Activated T-helper 2 cell treated with anti-CD3 and anti-CD28 coated beads, Interferon-gamma antibody, Interleukin-2, Interleukin-4, amounts not matched to agents 10 μg/mL and 5 μg/mL and 100 μg/mL, durations not matched to agents 14 hours and 24 hours and 36 hours (primary cell): ENCODE measurements at places on chromosomes 7 and 10. TPM values are rescaled to one million over a fixed set of nuclear protein-coding genes. Genes with fewer than 3 reads are reported as not detected.

- H3K4me1 ChIP-seq, result no peaks in the 10 kb centered on the region
- no peak for DNase-seq
- no peaks in the 10 kb centered on the region for H3K27me3 ChIP-seq
- H3K4me3 ChIP-seq, result no peak overlapping the region
These were observed 145.0 kb downstream of the C7orf25 start for GRCh38 chr7:42766782-42767423.

- H3K27me3 ChIP-seq, result no peaks in the 10 kb centered on the region
- H3K27ac ChIP-seq, result no peak overlapping the region
- H3K4me1 ChIP-seq, result peaks cover 3% of the 10 kb centered on the region
- H3K4me3 ChIP-seq, result no peak overlapping the region
These were observed 18.6 kb downstream of the NSMCE4A start for GRCh38 chr10:121956111-121957061.

CYP3A4 gene
- total RNA-seq, result not detected in 2 replicates

PRKAG2 gene
- 13.3 and 14.9 TPM in 2 replicates for total RNA-seq

AVL9 gene
- 40.8 and 43.9 TPM in 2 replicates for total RNA-seq
